ENCODE measurements at places on chromosomes 11 and 22.

DNA sequence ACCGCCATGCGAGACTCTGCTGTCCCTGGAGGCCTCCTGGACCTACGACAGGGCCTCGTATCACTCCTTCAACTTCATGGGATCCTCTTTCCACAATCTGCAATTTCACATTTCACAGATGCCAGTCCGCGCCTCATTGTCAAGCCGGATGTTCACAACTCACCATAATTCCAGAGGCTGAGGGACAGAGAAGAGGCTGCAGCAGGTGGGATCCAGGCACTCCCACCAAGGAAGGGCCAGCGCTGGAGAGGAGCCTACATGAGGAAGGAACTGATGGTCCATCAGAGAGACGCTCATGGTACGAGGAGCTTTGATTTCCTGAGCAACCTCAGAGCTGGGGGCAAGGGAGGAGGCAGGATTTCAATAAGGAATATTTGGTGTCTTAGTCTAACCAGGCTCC lies 495.0 kb downstream of the BRD1 start:
- DNase-seq = no peak

GRCh38 chr11:102237096-102237735 lies 80.1 kb upstream of the BIRC3 start:
- no peak for DNase-seq

DNA sequence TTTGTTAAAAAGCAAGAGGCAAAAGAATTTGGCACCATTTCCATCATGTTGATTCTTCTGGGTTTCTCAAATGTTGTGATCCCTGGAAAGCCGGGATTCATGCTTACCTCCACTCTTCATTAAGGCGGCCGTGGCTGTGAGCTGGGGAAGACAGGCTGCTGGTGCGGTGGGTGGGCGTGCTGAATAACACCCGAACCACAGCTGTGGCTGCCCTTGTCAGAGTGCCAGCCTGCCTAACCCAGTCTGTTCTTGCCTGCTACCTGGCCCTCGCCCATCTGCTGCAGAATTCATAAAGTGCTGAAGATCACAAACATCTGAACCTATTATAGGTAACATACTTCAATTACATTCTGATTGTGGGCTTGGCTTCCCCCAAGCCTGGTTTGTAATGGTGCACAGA lies 95.8 kb upstream of the RCN1 start:
- DNase-seq = no peak

DNA sequence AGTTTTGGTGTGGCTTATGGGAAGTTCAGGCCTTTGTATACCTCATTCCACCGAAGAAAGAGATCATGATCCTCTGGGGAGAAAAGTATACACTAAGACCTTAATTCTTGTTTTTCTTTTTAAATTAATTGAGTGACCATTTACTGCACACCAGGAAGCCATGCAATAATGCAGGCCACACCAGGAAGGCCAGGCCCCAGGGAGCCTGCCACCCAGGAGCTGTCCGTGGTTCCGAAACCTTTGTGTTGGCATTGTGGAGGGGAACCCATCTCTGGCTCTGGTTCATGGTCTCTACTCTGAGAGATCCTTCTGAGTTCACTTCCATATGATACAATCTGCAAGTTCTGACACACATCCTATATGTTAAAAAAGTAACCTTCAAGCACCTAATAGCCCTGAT lies 291.8 kb downstream of the MIAT start:
- peak; percentile 35 for DNase-seq

- no peak for DNase-seq
Measured at GRCh38 chr22:42296381-42296853, 26.0 kb upstream of the TCF20 start.

DNA sequence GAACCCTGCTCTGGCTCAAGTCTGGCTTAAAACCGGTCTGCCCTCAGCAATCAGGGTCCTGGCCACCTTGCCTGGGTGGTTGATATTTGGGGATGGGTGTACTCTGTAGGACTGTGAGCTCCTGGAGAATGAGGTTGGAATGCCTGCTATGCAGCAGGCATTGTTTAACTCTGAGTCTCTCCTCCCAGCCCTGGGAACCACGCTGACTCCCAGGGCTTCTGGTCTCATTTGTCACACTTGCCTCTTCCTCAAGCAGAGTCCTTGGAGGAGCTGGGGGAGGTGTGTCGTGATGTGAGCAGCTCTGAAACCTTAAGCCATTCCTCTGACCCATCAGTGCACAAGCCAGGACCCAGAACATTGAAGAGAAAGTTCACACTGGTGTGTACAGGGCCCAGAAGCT lies 340.1 kb downstream of the MN1 start:
- no peak for DNase-seq

- DNase-seq = no peak
Measured at GRCh38 chr22:39967996-39968972, 8.1 kb downstream of the TMA7B start.

DNA sequence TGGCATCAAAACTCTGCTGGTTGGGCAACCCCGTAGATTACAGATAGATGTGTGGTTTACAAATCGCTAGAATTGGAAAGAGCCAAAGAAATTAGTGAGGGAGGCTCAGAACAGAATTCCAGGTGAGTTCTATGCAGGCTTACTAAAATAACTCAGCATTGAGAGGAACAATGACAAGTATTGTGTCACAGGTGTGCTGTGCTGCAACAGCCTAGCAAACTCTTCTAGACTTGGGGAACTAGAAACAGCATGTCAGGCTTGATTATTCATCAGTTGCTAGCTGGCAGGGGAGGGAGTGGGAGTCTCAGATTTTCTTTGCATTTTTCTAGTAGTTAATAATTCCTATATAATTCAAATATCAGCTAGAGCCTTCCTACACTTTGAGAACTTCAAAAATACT lies 26.3 kb upstream of the RASD2 start:
- DNase-seq = no peak

- no peak for DNase-seq
Measured at GRCh38 chr11:19405966-19406365, 165.2 kb upstream of the E2F8 start.

GRCh38 chr11:117663414-117663813 lies 133.6 kb downstream of the DSCAML1 start:
- no peak for DNase-seq

DNA sequence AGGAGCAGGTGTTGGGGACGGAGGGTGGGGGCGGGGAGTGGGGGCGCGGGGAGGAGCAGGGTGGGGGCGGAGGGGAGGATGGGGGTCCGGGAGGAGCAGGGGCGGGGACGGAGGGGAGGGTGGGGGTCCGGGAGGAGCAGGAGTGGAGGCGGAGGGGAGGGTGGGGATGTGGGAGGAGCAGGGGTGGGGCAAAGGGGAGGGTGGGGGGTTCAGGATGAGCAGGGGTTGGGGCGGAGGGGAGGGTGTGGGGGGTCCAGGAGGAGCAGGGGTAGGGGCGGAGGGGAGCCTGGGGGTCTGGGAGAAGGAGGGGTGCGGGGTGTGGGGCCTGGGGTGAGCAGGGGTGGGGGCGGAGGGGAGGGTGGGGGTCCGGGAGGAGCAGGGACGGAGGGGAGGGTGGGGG lies 17.1 kb downstream of the CRELD2 start:
- DNase-seq = no peak

GRCh38 chr11:86687185-86687778 lies 14.9 kb upstream of the ME3 start:
- DNase-seq = no peak

DNA sequence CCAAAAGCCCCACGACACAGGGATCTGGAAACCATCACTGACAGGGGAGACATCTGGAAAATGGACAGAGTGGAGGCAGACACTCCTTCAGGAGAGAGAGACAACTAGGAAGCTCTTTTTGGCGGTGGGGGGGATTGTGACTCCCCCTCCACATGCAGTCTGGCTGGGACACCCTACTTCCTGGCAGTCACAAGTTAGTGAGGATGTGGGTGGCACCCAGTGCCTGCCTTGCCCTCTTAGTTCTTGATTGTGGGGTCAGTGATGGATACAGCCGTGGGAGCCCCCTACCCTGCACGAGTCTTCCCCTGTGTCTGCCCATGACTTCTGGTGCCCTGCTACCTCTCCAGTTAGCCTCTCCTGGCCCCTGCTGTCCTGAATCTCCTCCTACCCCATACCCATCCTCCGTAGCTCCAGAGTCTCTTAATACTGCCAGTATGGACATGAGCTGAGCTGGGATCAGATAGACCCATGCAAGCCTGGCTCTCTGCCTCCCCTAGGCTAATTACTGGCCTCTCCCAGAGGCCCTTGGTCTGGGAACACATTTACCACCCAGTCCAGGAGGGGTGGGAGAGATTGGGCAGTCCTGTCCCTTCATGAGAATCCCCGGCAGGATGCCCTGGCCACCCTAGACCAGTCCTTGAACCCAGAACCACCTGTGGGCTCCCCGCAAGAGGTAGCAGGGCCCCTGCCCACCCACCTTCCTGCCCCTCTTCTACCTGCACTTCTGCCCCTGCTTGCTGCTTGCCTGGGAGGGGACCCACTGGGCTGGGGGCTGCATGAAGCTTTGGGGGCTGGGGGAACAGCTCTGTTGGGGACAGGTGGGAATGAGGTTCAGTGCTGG lies 22.8 kb downstream of the RHBDD3 start:
- no peak for DNase-seq

DNA sequence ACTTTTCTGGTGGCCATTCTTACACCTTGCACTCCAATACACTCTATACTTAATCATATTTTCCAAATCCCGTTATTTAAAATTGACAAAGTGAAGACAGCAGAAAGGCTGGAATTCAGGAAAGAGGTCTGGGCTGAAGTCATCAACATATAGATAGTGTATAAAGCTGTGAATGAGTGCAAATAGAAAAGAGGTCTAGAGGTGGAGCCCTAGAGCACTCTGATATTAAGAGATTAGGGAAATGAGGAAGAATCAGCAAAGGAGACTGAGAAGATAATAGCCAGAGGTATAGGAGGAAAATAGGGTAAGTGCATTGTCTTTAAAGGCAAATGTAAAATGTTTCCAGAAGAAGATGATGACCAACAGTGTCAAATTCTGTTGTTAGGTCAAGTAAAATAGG lies 7.9 kb downstream of the CTR9 start:
- DNase-seq = no peak

- no peak for DNase-seq
Measured at GRCh38 chr11:92383430-92383829, 158.8 kb downstream of the FAT3 start.

GRCh38 chr22:26656891-26657851 lies at the start of gene MIAT:
Gene MIAT (plus strand): TSS chr22:26657588.
- no peak for DNase-seq

- no peak for DNase-seq
Measured at GRCh38 chr22:47610764-47611163, 848.3 kb downstream of the TBC1D22A start.

DNA sequence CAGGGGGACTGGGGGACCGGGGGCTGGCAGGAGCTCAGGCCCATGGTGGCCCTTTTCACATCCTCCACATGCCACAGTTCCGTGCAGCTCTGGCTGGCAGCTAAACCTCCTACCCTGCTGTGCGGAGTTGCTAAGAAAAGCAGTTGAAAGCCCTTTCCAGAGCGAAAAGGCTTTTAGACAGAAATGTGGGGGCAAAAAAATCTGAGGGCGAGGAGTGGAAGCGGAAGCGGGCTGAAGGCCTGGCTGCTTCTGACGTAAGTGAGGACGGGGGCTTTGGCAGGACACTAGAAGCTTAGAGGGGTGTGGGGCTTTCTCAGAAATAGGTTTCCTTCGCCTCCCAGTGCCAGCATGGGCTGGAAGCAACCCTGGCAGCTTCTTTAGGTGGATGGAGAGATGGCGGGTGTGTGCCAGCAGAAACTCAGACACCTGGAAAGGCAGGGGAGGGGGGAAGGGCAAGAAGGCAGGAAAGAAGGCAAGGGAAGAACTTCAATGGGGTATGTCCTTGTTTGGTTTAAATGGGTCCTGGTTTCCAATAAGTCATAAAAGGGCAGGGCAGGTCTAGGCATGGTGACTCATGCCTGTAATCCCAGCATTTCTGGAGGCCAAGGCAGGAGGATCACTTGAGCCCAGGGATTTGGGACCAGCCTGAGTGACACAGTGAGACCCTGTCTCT lies 11.2 kb upstream of the DGKZ start:
- DNase-seq = no peak

DNA sequence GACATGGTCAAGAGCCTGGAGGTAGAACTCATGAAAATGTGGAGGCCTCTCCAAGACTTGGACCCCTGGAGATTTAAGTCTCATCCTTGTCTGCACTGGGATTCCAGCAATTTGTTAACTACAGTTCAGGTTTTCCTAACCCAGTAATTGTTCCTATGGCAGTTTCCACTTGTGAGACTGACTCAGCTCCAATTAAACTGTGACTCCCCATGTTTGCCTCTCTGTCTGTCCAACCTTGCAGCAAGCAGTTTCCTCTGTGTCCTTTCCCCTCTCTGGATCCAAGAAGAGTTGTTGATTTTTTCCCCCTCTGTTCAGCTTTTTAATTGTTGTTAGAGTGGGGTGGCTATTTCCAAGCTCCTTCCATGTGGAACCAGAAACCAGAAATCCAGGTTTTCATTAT lies 16.2 kb upstream of the ARHGAP20 start:
- no peak for DNase-seq

- no peak for DNase-seq
Measured at GRCh38 chr22:26239581-26239980, 70.3 kb downstream of the SEZ6L start.

GRCh38 chr22:29083933-29084591 lies 11.2 kb downstream of the KREMEN1 start:
- DNase-seq = no peak

GRCh38 chr11:23573429-23573828 lies 713.2 kb upstream of the CCDC179 start:
- no peak for DNase-seq

DNA sequence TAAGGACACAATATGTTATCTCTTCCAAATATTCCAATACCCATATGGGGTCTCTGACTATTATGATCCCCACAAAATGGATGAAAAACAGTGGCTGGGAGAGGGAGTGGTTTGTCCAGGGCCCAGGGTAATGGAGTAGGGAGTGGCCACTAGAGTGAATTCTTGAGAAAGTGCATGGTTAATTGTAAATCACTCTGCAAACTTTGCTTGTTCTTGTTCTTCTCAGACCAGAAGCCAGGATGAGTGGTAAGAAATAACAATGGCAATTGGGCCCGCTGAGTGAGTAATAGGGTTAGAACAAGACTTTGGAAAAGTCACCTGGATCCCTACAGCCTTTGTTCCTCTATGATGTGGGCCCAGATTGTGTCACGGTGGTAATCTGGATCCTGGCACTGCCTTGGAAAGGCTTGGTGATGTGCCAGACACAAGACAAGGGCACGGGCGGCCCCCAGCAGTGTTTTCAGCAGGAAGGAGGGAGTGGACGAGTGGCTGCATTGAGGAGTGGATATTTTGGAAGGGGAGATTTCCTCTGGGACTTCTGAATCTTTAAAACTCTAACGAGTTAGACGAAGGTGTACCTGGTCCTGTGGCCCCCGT lies 18.2 kb upstream of the KIRREL3 start:
- DNase-seq = no peak
